ENCODE measurements at places on chromosomes 11 and 22. TPM values are rescaled to one million over a fixed set of nuclear protein-coding genes. Genes with fewer than 3 reads are reported as not detected.

GRCh38 chr11:70020336-70021214 lies 57.5 kb upstream of the ANO1 start:
- no peak for DNase-seq

- no peak for DNase-seq
Observed at GRCh38 chr22:49575703-49576081, 252.0 kb downstream of the BRD1 start.

DNA sequence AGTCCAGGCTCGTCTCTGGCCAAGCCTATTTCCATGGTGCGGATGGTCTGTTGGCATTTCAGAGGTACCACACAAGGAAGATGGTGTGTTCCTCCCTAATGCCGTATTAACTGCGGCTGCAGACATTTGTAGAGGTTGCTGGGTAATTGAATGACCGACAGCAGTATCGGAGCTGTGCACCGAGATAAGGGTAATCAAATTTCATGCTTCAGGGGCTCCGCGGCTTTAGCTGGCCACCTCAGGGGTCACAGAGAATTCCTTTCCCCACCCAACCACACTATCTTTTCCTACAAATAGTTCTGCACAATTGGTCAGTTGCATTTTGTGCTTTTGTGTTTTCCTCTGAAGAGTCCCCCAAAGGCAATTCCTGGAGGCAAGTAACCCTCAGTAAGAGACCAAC lies 297.4 kb downstream of the OPCML start:
- DNase-seq = no peak

DNA sequence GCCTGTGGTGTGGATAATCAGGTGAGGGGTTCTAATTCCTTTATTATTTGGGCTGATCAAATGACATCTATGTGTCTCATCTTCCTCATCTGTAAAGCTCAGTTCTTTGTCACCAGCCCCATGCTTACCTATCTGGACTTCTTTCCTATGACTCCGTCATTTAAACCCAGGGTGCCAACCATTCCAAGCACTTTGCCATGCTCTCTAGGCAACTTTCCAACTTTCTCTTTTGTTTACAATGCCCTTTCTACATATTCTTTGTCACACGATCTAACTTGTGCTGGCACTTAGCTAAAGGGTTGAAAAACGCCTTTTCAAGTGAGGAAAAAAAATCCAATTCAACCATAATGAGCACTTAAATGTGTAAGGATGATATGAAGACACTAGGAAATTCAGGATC lies 27.9 kb downstream of the EXPH5 start:
- DNase-seq = no peak

GRCh38 chr22:25025491-25026400 lies 73.2 kb downstream of the KIAA1671 start:
- no peak for DNase-seq

- no peak for DNase-seq
Observed at GRCh38 chr11:28466506-28466905, 358.3 kb downstream of the METTL15 start.

GRCh38 chr22:40890881-40891280 lies 29.0 kb upstream of the DNAJB7 start:
- no peak for DNase-seq

- DNase-seq = no peak
Observed at GRCh38 chr11:18191376-18191775, 18.7 kb downstream of the MRGPRX4 start.

PKNOX2 gene
- polyA plus RNA-seq = 13.3 TPM
